ENCODE measurements at places on chromosomes 11 and 22.

- no peak for DNase-seq
Measured at GRCh38 chr22:37326726-37327125, 44.4 kb downstream of the CYTH4 start.

DNA sequence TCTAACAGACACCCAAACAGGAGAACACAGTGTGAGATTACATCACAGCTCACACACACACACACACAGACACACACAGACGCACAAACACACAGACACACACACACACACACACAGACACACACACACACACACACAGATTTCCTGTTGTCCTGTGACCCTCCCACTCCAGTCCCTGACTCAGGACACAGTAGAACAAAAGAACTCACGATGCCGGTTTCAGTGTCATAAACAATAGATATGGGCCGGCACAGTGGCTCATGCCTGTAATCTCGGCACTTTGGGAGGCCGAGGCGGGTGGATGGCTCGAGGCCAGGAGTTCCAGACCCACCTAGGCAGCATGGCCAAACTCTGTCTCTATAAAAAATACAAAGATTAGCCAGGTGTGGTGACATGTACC is 13.8 kb upstream of the KAT5 start:
- no peak for DNase-seq

GRCh38 chr11:95700471-95700817 is 89.1 kb downstream of the FAM76B start:
- no peak for DNase-seq

DNA sequence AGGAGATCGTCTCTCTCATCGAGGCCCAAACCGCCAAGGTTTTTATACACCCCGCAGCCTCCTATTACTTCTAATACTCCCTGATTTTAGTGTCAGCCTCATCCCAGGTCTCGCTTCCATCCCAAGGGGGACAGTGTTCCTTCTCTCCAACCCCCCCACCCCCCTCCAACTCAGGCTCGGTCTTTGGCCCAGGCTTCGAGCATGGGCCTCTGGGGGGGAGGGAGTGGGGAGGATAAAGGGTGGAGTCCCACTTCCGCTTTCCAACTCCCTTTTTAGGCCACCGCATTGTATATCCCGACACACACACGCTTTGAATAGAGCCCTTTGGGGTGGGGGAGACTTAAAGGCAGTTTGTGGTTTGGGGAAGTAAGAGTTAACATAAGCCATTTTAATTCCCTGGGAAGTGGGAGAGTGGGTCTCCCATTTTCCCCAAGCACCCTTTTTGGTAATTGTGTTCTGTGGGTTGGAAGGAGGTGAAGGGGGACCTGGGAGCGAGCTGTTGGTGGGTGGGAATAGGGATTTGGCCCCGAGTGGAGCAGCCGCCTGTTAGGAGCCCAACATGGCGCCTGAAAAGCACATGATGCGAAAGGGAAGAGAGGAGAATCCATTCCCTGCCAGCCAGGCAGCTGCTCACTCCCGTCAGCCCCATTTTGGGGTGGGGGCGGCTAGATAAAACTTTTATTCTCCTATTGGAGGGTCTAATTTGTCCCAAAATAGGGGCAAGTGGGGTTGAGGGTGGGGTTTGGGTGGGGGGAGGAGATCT is 844 bp downstream of the PCF11 start:
- DNase-seq: peak; percentile 91

DNA sequence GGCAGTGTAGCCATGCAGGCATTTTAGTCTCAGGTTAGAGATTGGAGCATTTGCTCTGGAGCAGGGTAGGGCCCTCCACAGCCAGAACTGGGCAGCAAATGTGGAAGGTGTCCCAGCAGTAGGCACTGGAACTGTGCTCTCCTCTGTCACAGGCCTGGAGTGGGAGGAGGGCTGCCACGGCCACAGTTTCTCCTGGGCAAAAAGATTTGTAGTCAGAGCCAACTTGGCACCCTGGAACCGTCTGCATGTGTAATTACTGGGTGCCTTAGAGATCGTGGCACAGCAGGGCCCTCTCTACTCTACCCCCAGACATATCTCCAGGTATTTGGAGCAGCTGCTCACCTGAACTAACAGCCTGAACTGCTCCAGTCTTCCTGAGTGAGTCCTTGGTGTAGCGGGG is 93.7 kb downstream of the ZC3H12C start:
- no peak for DNase-seq

Data from hematopoietic multipotent progenitor cell treated with erythropoietin and hydrocortisone succinate and interleukin-3 and kit ligand, for 4 days (in vitro differentiated cells).